ENCODE measurements at places on chromosomes 5 and 9.

DNA sequence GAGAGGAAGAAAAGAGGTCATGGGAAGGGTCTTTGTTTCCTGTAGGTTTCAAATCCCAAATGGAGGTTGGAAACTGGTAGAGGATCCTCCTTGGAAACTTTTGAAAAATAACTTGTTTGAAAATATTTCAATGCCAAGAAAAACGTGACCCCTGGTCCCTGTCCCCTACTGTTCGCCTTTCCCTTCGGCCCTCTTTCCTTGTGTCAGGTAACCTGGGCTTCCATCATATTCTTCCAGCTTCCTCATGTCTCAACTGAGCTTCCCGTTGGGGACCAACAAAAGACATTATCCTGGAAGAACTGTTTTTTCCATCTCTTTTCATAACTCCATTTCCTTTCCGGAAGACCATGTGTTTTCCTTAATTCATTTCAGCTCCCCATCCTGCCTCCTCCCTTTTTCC, 266.8 kb upstream of the ANKRD55 start:
- no peak for DNase-seq

DNA sequence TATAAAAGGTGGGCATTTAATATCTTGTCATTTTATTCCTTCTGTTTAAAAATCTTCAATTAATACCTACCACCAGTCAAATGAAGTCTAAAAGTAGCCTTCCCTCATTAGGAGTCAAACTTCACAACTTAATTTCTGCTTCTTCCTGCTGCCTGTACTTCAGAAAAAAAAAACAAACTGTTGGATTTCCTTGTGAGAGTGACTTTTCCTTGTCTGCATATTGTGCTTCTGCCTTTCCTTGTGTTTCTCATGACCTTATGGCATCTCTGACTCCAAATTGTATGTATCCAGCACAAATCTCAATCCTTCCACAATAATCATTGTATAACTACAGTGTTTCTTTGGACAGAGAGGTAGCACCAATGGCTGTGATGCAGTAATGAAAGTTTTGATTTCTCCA, 32.1 kb downstream of the GRAMD2B start:
- no peak for DNase-seq

- no peak for DNase-seq
These were observed 7.0 kb upstream of the SLC9A3 start for GRCh38 chr5:531101-531748.

DNA sequence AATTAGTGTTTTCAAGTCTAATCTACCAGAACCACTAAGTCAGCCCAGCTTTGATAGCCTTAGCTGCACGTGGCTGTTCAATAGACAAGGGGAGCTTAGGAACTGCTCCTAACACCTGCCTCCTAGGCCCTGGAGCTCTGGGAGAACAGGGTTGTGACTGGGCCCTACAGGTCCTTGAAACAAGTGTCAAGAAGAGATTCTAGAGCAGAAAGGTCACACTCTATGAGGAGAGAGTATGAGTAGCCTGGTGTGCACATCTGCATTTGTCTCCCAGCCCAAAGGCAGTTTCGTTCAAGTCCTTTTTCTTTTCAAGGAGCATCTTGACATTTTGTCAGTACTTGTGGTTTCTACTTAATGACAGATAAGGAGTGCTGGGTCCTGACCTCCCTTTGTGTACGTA, 206.1 kb downstream of the PRELID2 start:
- DNase-seq: no peak

GRCh38 chr9:99305820-99306811, 84.0 kb downstream of the SEC61B start:
- no peak for DNase-seq

DNA sequence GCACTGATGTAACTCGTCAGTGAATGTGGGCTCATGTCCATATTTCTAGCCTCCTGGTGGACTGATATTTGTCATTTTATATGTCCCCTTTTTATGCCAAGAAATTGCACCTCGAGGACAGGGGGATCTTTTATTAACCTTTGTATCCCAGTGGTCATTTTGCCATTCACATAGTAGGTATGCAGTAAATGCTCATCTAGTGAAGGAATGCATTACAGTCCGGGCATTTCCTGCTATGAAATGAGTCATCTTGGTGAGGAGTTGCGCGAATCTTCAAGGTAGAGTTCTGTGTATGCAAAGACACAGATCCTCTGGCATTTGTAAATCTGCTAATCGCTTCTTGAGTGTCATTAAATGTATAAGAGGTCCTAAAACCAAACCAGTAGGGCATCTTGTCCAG, 755.5 kb upstream of the ADAMTS16 start:
- no peak for DNase-seq

DNA sequence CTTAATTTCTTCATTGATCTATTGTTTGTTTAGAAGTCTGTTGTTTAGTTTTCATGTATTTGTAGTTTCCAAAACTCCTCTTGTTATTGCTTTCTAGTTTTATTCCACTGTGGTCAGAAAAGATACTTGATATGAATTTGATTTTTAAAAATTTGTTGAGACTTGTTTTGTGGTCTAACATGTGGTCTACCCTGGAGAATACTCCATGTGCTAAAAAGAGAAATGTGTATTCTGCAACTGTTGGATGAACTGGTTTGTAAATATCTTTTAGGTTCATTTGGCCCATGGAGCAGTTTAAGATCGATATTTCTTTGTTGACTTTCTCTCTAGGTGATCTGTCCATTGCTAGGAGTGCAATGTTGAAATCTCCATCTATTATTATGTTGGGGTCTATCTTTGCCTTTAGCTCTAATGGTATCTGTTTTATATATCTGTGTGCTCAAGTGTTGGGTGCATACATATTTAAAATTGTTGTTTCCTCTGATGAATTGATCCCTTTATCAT, 150.6 kb upstream of the ATP10B start:
- peak; percentile 69 for DNase-seq

- no peak for DNase-seq
These were observed 61.0 kb downstream of the INVS start for GRCh38 chr9:100160021-100160420.

Data from LHCN-M2 (cell line).